ENCODE measurements at places on chromosomes 12 and 14.

GRCh38 chr14:52395728-52396127 lies 81.6 kb downstream of the PTGER2 start:
- no peak overlapping the region for H3K4me3 ChIP-seq
- peak overlapping the region; percentile 30 for H3K27ac ChIP-seq
- DNase-seq, result no peak
- H3K27me3 ChIP-seq, result no peaks in the 10 kb centered on the region
- H3K4me1 ChIP-seq, result peaks cover 51% of the 10 kb centered on the region

DNA sequence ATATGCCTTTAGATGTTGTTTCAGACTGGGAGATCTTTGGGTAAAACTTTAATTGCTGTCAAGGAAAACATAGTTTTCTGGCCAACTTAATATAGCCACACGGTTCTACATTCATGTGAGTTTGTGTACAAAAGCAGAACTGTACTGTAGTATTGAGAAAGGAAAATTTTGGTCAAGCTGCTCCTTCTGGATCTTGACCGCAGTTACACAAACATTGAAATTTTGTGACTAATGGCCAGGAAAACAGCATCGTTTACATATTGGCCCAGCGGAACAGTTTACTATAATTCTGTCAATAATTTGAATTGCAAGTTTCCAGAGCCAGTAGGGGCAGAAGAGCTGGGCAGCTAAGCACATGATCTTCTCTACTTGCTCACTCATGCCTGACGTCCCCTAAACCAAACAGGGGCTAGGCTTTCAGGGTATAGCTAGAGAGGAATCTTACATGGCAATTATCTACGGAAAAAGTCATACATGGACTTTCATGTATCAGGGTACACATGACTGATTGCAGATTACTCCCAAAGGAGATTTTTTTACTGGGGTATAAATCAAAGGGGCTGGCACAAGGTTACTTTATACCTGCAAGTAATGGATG lies 11.4 kb upstream of the ART4 start:
- no peak for DNase-seq
- H3K27ac ChIP-seq, result no peak overlapping the region
- H3K4me1 ChIP-seq, result no peaks in the 10 kb centered on the region
- H3K36me3 ChIP-seq, result peaks cover 4% of the 10 kb centered on the region
- no peak overlapping the region for H3K4me3 ChIP-seq

GRCh38 chr12:41339784-41340183 lies 151.7 kb downstream of the PDZRN4 start:
- H3K4me3 ChIP-seq, result no peak overlapping the region
- no peaks in the 10 kb centered on the region for H3K4me1 ChIP-seq
- no peak for DNase-seq
- H3K27ac ChIP-seq, result no peak overlapping the region

GRCh38 chr12:108247130-108247529 lies 92.0 kb downstream of the CMKLR1 start:
- DNase-seq, result no peak
- H3K27ac ChIP-seq, result no peak overlapping the region
- peaks cover 5% of the 10 kb centered on the region for H3K27me3 ChIP-seq
- no peaks in the 10 kb centered on the region for H3K4me1 ChIP-seq
- H3K4me3 ChIP-seq, result no peak overlapping the region
- H3K36me3 ChIP-seq, result no peaks in the 10 kb centered on the region

GRCh38 chr12:46351886-46352650 lies 20.5 kb downstream of the SLC38A2 start:
- no peak overlapping the region for H3K27ac ChIP-seq
- DNase-seq, result no peak
- H3K36me3 ChIP-seq, result no peaks in the 10 kb centered on the region
- H3K4me3 ChIP-seq, result no peak overlapping the region

- no peak for DNase-seq
- no peak overlapping the region for H3K27ac ChIP-seq
- no peaks in the 10 kb centered on the region for H3K27me3 ChIP-seq
- no peaks in the 10 kb centered on the region for H3K36me3 ChIP-seq
- no peaks in the 10 kb centered on the region for H3K4me1 ChIP-seq
Measured at GRCh38 chr12:81465876-81466275, 293.3 kb downstream of the PPFIA2 start.

- peaks cover 7% of the 10 kb centered on the region for H3K36me3 ChIP-seq
- no peak overlapping the region for H3K4me3 ChIP-seq
- peaks cover 2% of the 10 kb centered on the region for H3K27me3 ChIP-seq
- DNase-seq, result no peak
Measured at GRCh38 chr14:39107591-39107996, 4.6 kb upstream of the SEC23A start.

GRCh38 chr14:20848316-20848954 lies 42.8 kb upstream of the RNASE3 start:
- no peak overlapping the region for H3K27ac ChIP-seq
- H3K27me3 ChIP-seq, result peaks cover 9% of the 10 kb centered on the region
- no peaks in the 10 kb centered on the region for H3K4me1 ChIP-seq
- no peak for DNase-seq
- no peaks in the 10 kb centered on the region for H3K36me3 ChIP-seq

DNA sequence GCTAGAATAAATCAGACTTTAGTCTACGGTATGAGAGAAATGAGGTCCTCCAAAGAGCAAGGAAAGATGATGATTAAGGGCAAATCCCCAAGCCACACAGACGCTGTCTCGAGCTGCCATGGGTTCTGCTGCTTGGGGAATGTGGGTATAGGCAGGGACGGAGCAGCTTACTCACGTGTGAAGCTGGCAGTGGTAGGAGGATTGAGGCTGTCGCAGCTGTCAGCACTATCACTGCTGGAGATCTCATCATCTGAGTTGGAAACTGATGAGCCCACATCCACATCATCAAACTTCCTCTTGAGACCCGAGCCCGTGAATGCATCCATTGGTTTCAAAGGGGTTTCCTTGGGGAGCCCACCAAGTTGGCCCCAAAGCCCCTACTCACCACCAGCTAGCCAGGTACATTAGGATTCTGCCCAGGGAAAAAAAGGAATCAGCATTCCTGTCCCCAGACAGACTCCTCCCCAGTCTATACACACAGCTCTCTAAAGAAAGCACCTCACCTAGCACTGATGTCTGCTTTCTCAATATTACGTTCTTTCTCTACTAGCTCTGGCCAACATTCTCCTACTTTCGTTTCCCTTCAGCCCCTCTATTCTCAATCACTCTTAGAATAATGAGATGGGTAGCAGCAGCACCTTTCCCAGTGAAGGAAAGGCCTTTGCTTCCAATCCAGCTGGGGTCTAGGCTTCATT lies 7.0 kb downstream of the CSRNP2 start:
- H3K27ac ChIP-seq, result no peak overlapping the region
- no peaks in the 10 kb centered on the region for H3K27me3 ChIP-seq

DNA sequence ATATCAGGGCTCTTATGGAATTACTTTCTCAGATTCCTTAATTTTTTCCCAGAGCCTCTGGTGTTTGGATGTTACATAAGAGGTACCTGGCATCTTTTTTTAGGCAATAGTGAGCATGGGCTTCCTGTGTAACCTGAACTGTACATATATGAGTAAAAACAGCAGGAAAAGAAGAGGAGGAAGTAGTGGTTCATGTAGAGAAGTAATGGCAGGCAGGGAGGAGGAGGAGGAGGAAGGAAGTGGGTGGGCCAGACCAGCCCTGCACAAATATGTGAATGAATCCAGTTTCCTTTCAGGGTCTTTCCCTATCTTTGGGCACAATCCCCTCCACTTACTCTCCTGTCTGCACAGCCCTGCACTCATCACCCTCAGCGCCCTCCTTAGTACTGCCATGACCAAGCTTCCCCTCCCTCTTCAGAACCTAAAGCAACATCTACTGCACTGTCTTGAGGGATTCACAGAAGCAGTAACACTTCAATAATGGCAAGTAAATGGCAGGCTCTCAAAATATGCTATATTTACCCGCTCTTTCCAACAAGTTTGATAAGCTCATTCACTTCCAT lies 40.9 kb upstream of the GSG1 start:
- H3K27ac ChIP-seq, result peak overlapping the region; percentile 81
- peaks cover 12% of the 10 kb centered on the region for H3K27me3 ChIP-seq
- H3K36me3 ChIP-seq, result no peaks in the 10 kb centered on the region
- H3K4me1 ChIP-seq, result peaks cover 22% of the 10 kb centered on the region
- peak; percentile 34 for DNase-seq

DNA sequence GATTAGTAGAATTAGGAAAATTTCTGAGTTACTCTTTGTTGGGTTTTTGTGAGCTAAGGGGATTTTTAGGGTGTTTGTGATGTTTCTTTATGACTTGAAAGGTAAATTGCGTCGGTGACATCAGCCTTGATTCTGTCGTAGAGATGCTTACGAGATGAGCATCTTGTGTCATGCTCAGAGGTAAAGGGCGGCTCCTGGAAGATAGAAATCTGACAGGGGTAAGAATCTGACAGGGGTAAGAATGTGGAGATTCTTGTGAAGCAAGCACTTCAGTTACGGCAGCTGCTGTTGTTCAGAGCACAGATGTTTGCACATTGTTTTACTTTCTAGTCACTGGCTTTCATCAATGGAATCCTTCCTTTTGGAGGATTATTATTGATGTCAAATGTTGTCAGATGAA lies 22.5 kb downstream of the EML1 start:
- H3K4me3 ChIP-seq, result no peak overlapping the region
- no peak for DNase-seq
- peaks cover 29% of the 10 kb centered on the region for H3K27me3 ChIP-seq
- H3K27ac ChIP-seq, result no peak overlapping the region
- no peaks in the 10 kb centered on the region for H3K36me3 ChIP-seq
- H3K4me1 ChIP-seq, result peaks cover 8% of the 10 kb centered on the region

GRCh38 chr14:92619671-92620456 lies 106.3 kb downstream of the RIN3 start:
- DNase-seq, result no peak
- H3K4me1 ChIP-seq, result peaks cover 27% of the 10 kb centered on the region
- peaks cover 79% of the 10 kb centered on the region for H3K36me3 ChIP-seq
- H3K27ac ChIP-seq, result no peak overlapping the region

GRCh38 chr14:65513671-65514070 lies 101.1 kb downstream of the FUT8 start:
- peaks cover 49% of the 10 kb centered on the region for H3K4me1 ChIP-seq
- no peak for DNase-seq

GRCh38 chr14:34050606-34051005 lies 99.7 kb upstream of the EGLN3 start:
- peaks cover 40% of the 10 kb centered on the region for H3K36me3 ChIP-seq
- DNase-seq, result no peak
- peaks cover 11% of the 10 kb centered on the region for H3K27me3 ChIP-seq
- peaks cover 74% of the 10 kb centered on the region for H3K4me1 ChIP-seq
- no peak overlapping the region for H3K4me3 ChIP-seq

DNA sequence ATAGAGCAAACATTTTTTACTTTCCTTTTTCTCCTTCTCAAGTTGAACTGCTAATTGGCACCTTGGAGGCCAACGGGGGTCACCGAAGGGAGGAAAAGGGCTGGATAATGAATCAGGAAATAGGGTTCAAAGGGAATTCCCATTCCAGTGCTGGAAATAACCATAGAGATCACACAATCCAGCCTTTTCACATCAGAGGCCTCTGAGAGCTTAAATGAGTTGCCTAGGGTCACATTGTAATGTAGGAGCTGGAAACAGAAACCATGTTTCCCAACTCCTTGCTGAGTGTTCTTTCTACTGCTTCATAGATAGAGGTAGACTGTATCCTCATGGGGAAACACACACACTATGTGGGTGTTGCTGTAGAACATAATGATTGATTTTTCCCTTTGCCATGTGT lies 60.6 kb upstream of the DDHD1 start:
- no peak overlapping the region for H3K4me3 ChIP-seq
- no peaks in the 10 kb centered on the region for H3K27me3 ChIP-seq
- peaks cover 9% of the 10 kb centered on the region for H3K4me1 ChIP-seq
- no peaks in the 10 kb centered on the region for H3K36me3 ChIP-seq

GRCh38 chr12:68206446-68206845 lies 19.2 kb downstream of the IL26 start:
- H3K27me3 ChIP-seq, result peaks cover 12% of the 10 kb centered on the region
- H3K4me1 ChIP-seq, result peaks cover 24% of the 10 kb centered on the region
- H3K36me3 ChIP-seq, result peaks cover 2% of the 10 kb centered on the region
- DNase-seq, result no peak

GRCh38 chr12:124347805-124348658 lies 53.1 kb downstream of the RFLNA start:
- peak; percentile 36 for DNase-seq
- no peaks in the 10 kb centered on the region for H3K4me1 ChIP-seq
- peaks cover 27% of the 10 kb centered on the region for H3K36me3 ChIP-seq
- no peaks in the 10 kb centered on the region for H3K27me3 ChIP-seq

GRCh38 chr12:94434171-94434570 lies 25.5 kb downstream of the CEP83 start:
- H3K36me3 ChIP-seq, result peaks cover 49% of the 10 kb centered on the region
- H3K27me3 ChIP-seq, result no peaks in the 10 kb centered on the region
- no peak for DNase-seq

GRCh38 chr12:85564786-85565185 lies 271.4 kb downstream of the RASSF9 start:
- no peaks in the 10 kb centered on the region for H3K27me3 ChIP-seq
- no peak overlapping the region for H3K4me3 ChIP-seq
- no peak for DNase-seq
- H3K4me1 ChIP-seq, result no peaks in the 10 kb centered on the region

- no peak for DNase-seq
- no peaks in the 10 kb centered on the region for H3K27me3 ChIP-seq
- H3K4me3 ChIP-seq, result no peak overlapping the region
- no peaks in the 10 kb centered on the region for H3K4me1 ChIP-seq
Measured at GRCh38 chr14:64081174-64081746, 212.9 kb downstream of the ESR2 start.

- no peak overlapping the region for H3K27ac ChIP-seq
- no peaks in the 10 kb centered on the region for H3K27me3 ChIP-seq
- H3K36me3 ChIP-seq, result peaks cover 32% of the 10 kb centered on the region
- no peak for DNase-seq
- H3K4me1 ChIP-seq, result no peaks in the 10 kb centered on the region
Measured at GRCh38 chr14:104776961-104777807, 18.4 kb downstream of the AKT1 start.

DNA sequence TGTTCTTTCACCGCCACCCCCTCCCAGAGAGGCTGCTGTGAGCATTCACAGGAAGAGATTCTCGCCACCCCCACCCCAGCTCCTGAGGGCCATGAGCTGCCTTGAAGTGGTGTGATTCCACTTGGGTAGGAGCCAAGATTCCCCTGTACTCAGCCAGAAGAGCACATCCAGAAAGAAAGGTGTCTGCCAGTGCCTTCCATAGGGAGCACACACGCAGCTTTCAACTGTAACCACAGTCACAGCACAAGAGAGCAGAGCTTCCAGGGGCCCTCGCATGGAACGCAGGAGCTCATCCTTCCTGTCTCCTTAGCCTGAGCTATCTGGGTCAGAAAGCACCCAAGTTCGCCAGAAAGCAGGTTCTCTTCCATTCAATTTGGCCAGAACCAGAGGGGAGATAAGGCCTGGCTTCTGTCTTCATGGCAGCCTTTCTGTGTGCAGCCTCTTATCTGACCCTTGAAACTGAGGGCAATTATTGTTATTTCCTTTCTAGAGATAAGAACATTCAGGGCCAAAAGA lies 66.6 kb upstream of the SCN8A start:
- H3K4me1 ChIP-seq, result no peaks in the 10 kb centered on the region
- peaks cover 5% of the 10 kb centered on the region for H3K27me3 ChIP-seq
- DNase-seq, result no peak
- H3K36me3 ChIP-seq, result no peaks in the 10 kb centered on the region

DNA sequence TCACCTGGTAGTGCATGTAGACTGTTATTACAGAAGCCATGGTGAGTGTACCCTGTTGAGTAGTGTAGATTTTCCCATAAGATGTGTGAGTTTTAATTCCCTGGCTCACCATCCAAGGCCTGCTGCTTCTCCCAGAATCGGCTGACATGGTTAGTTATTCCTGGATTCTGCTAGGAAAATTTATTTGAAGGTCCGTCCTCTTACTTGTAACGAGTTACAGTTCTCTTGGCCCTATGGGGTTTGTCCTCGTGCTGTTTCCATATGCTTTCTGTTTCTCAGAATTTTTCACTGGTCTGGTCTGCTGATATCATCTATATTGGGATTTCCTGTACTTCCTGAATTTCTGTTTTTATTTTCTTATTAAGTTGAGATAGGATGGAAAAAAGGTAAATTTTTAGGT lies 423.3 kb upstream of the RGS6 start:
- H3K36me3 ChIP-seq, result peaks cover 17% of the 10 kb centered on the region
- DNase-seq, result no peak
- H3K27ac ChIP-seq, result no peak overlapping the region
- no peaks in the 10 kb centered on the region for H3K27me3 ChIP-seq
- H3K4me3 ChIP-seq, result no peak overlapping the region

Data from activated CD8-positive, alpha-beta T cell treated with anti-CD3 and anti-CD28 coated beads, Interleukin-2, amount 10 ng/mL, durations not matched to agents 7 days and 5 days (primary cell).